Activated CD4-positive, alpha-beta T cell treated with anti-CD3 and anti-CD28 coated beads for 36 hours (primary cell): ENCODE measurements at places on chromosomes 5 and 9.

DNA sequence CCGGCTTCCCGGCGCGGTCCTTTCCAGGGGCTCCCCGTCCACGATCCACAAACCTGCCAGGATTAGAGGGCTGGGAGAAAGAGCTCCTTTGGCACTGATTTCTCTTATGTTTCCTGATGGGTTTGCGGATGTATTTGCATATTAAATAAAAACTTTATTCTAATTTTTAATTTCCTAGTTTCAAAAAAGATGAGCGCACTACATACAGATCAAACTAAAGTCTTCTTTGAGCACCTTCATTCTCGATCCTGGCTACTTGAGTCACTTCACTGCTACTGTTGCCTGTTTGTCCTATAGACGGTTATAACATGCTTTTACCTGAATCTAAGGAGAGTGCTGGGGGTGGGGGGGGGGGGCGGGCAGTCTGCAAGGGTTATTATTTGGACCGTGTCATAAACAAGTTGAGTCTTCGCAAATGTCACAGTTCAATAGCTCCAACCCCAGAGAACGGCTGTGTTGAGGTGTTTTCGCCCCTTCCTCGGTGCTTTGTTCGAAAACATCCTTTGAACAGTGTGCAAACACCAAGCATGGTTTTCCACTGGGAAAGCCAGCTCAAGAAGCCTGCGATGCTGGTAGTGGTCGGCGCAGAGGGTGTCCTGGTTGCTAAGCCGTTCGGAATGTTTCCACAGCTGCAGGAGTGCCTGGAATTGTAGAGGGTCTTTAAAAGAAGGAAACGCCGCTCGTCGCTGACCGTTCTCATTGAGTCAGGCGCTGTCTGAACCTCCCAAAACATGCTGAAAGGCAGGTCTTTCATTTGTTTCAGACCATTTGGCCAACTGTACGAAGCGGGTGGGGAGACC lies 1.1 kb upstream of the STK10 start:
- no peak for DNase-seq

DNA sequence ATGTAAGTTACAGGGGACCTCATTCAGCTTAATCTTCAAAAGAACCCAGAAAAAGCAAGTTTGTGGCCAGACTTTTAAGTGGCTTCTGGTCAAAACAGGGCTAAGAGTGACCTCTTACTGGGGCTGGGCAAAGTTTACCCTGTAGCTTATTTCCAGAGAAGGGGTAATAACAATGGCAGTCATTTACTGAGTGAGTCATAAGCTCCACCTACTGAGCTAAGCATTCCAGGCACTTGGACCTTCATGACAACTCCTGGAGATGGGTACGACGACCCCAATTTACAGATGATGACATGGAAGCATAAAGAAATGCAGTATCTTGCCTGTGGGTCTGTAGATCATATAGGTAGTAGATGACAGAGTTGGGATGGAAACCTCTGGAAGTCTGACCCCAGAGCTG lies 4.7 kb upstream of the GPR151 start:
- no peak for DNase-seq

DNA sequence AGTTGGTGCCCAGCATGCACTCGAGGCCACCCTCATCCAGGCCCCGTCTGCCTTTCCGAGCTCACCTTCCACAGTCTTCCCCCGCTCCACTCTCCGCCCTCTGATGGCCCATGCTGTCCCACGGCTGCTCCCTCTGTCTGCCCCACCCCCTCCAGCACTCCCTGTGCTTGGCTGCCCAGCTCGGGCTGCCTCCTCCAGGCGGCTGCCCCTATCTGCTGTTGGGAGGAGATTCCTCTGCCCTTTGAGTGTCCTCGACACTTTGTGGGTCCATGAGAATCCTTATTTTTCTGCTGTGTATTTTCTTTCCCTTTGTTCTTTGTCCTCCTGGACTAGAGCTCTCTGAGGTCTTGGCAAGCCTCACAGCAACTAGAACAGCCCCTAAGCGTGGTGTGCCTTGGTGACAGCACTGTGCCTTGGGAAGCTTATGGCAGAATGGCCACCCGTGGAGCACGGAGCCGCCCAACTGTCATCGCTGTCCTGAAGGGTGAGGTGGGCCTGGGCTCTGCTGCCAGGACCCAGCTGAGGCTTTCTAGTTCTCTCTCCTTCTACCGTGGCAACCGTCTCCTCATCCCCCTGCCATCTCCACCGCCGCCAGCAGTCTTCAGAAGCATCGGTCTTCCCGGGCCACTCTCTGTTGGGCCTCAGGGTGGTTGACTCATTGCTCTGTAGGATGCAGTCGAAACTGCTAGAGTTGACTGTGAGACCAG lies 5.2 kb downstream of the NTMT1 start:
- peak; percentile 48 for DNase-seq

DNA sequence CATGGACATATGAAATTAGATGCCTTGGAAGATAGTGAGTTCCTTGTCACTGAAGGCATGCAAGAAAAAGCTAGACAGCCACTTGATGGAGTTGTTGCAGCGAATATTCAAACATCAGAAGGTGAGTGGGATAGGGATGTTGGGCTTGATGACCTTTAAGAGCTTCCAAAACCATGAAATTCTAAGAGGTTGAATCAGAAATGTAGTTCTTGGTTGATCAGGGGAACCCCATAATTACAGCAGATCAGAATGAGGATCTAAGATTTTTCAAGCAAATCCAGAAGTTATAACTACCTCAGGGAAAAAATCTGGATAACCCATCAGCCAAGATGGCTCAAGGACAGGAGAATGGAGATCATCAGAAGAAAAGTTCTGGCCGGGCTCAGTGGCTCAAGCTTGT lies 244.3 kb upstream of the NR4A3 start:
- no peak for DNase-seq

- no peak for DNase-seq
These were observed 58.0 kb downstream of the PLAC8L1 start for GRCh38 chr5:146047396-146047795.

GRCh38 chr5:102049517-102049916 lies 246.6 kb downstream of the SLCO4C1 start:
- no peak for DNase-seq

- no peak for DNase-seq
These were observed 238.8 kb downstream of the SMARCA2 start for GRCh38 chr9:2253636-2254580.

- DNase-seq: no peak
These were observed 121.4 kb downstream of the DPYSL3 start for GRCh38 chr5:147388184-147389108.

GRCh38 chr5:100188339-100188738 lies 346.8 kb upstream of the FAM174A start:
- no peak for DNase-seq

- DNase-seq: peak; percentile 6
These were observed 337.7 kb upstream of the KLF4 start for GRCh38 chr9:107827304-107827703.

- no peak for DNase-seq
These were observed 545 bp upstream of the CTSV start for GRCh38 chr9:97039514-97039860.

GRCh38 chr5:67374378-67374777 lies 177.8 kb upstream of the CD180 start:
- DNase-seq: no peak

DNA sequence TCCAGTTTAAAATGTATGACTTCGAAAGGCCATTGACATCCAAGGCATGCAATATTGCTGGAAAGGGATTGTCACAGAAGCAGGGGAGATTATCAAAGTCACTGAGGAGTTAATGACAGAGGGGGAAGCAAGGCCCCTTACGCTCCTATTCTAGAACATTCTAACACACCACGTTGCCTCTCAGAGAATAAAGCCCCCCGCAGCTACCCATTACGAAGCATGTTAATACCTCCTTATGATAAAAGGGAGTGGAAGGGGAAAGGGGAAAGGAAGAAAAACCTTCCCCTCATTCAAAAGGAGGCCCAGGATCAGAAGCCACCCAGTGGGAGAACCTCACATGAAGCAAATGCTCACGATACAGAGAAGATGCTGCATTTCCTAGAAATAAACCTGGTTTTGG lies 213.6 kb downstream of the DAB2IP start:
- no peak for DNase-seq

DNA sequence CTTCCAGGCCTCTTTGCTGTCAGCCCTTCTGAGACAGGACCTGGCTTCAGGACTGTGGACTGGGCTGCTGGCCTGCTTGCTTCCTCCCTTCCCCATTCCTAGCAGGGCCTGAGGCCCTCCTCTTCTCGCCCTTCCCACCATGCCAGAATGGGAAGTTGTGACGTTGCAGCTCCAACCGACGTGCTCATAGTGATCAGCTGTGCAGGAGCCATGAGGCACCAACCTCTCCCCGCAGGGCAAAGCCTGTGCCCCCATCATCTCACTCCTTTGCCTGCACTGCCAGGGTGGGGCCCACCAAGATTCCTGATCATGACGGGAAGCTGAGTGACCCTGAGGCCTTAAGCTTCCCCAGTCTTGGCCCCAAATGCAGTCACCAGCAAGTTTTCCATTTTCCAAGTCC lies 45.1 kb upstream of the GARNL3 start:
- DNase-seq: no peak

DNA sequence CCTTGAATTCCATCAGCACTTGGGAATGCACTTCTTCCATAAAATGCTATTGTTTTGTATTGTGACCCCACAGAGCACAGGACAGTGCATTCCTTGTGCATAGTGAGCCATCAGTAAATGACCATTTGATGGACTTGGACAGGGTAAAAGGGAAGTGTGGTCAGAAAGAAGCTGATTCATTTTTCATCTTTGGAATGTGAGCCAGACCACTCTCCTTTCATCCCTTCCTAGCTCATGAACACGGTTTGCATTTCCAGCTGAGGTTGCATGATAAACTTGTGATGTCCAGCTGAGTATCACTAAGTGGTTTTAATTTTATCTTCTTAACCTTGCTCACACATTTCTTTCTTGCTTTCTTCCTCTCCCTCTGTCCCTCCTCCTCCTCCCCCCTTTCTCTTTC lies 101.3 kb downstream of the NUDT12 start:
- no peak for DNase-seq

GRCh38 chr9:129094387-129095169 lies 13.7 kb downstream of the DOLPP1 start:
- no peak for DNase-seq

GRCh38 chr5:136174021-136174659 lies 18.8 kb downstream of the SMIM32 start:
- no peak for DNase-seq

DNA sequence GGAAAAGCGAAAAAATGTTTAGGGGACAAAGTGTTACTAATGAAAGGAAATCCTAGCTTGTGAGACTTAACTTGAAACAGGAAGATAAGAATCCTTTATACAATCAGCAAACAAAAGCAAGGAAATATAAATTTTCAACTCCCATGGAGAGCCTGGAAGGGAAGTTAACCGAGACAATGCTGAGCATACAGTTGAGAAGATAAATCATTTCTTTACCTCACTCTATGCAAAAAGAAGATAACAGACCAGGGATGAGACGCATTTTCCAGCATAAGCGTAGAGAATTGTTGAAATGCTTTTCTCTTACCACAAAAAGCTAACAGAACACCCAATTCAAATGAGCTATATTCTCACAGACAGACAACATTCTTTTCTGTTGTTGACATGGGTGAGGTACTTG lies 309.6 kb downstream of the CWC27 start:
- DNase-seq: no peak

- no peak for DNase-seq
These were observed 658.1 kb upstream of the ARRDC3 start for GRCh38 chr5:92041206-92041605.

DNA sequence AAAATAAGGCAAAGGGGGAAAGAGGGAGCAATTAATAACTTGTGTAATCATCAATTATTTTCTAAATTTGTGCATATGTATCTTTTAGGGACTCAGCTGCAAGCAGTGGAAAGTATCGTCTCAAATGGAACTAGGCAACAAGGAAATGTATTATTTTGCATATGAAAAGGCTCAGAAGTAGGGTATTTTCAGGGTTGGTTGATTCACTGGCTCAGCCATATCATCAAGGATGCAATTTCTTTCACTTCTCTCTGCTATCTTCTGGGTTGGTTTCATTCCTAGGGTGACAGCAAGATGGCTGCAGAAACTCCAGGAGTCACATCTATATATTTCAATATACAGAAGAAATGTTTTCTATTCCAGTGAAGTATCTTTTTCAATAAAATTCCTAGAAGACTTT lies 509.8 kb downstream of the DMAC1 start:
- no peak for DNase-seq

- DNase-seq: peak; percentile 76
These were observed 94.4 kb upstream of the IL6ST start for GRCh38 chr5:56088967-56089829.

DNA sequence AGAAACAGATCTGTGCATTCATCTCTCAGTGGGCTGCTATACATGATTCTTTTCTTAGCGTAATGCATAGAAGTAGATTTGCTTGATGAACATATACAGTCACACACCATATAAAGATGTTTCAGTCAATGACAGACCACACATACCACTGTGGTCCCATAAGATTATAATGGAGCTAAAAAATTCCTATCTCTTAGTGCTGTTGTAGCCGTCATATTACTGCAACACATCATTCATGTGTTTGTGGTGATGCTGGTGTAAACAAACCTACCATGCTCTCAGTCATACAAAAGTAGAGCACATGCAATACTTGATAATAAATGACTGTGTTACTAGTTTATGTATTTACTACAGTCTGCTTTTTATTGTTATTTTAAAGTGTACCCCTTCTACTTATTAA lies 214.3 kb downstream of the ARHGAP26 start:
- no peak for DNase-seq

DNA sequence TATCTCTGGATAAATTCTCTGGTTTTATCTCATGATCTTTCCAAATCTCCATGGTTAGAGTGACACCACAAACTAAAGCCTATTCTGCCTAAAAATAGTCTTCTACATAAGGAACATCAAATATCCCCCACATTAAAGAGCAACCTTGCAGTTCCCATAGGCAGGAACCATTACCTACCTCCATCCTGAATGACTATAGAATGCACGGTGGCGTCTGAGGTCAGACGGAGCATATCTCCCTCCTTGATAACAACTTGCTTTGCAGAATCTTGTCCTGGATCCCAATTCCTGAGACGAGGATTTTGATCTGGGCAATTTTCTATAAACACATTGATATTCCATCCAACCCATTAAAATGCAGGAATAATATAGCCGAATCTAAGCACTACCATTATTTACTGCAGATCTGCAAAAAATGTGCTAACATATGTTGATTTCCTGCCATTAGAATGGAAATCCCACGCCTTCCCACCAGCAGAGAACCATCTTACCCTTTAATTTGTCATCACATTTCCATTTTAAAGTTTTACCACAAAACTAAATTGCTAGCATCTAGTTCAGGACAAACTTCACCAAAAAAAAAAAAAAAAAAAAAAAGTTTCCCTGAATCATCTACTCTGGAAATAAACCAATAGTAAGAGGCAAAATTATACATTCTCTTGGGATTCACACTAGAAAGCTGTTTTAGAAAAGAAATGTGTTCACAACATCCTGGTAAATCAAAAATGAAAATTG lies 22.1 kb downstream of the CEMIP2 start:
- DNase-seq: no peak

DNA sequence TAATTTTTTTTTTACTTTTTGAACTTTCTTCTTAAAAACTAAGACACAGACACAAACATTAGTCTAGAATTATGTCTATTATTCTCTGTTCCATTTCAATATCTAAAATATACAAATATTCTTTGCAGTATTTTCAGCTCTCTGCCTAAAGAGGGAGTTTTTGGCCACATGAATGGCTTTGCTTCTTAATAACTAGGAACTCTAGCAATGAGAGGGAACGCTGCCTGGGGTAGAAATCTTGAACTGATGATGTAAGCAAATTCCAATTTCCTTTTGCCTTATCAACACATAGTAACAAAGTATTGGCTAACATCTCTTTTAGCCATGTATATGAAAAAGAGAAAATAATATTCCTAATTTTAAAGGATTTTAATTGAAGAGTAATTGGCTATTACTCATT lies 51.9 kb downstream of the SLC25A46 start:
- DNase-seq: no peak

GRCh38 chr9:89353989-89354388 lies 35.7 kb downstream of the SECISBP2 start:
- DNase-seq: no peak

GRCh38 chr5:105554568-105555169 lies 1992.1 kb upstream of the NUDT12 start:
- DNase-seq: no peak
